ENCODE measurements at places on chromosomes 13 and 19. TPM values are rescaled to one million over a fixed set of nuclear protein-coding genes. Genes with fewer than 3 reads are reported as not detected.

GRCh38 chr13:49246850-49247642 lies 679 bp upstream of the CDADC1 start:
- DNase-seq, result no peak

- DNase-seq, result no peak
Measured at GRCh38 chr13:101258071-101258470, 158.2 kb downstream of the NALCN start.

GRCh38 chr13:99258210-99258860 lies at the start of gene GPR18:
TSS of gene GPR18 (minus strand) at chr13:99258379. CDS start at chr13:99255872, 2,507 bp downstream.
- DNase-seq, result no peak

DNA sequence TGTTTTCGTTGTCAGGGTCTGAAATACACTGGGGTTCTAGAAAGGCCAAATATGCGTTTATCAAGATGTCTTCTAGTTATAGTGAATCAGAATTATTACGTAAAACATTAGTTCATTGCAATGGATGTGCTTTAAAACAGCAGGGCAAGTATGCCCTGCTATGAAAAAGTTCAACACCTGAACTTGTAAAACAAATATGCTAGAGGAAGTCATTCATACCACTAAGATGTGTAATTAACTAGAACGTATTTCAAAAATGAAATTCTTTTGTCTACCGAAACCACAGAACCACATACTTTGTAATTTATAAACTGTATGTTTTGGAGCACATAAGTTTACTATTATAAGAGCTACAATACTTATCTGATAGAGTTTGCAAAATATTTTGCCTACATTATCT lies 266.2 kb downstream of the KCTD12 start:
- no peak for DNase-seq

DNA sequence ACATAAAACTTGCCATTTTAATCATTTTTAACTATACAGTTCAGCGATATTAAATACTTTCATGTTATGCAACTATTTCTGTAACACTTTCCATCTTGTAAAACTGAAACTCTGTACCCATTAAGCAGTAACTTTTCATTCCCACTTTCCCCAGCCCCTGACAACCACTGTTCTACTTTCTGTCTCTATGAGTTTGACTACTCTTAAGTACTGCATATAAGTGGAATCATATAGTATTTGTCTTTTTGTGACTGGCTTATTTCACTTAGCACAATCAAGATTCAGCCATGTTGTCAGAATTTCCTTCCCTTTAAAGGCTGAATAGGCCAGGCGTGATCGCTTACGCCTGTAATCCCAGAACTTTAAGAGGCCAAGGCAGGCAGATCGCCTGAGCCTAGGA lies 56.2 kb downstream of the ARHGAP35 start:
- no peak for DNase-seq

- DNase-seq, result no peak
Measured at GRCh38 chr13:45269204-45269603, 68.4 kb upstream of the KCTD4 start.

DNA sequence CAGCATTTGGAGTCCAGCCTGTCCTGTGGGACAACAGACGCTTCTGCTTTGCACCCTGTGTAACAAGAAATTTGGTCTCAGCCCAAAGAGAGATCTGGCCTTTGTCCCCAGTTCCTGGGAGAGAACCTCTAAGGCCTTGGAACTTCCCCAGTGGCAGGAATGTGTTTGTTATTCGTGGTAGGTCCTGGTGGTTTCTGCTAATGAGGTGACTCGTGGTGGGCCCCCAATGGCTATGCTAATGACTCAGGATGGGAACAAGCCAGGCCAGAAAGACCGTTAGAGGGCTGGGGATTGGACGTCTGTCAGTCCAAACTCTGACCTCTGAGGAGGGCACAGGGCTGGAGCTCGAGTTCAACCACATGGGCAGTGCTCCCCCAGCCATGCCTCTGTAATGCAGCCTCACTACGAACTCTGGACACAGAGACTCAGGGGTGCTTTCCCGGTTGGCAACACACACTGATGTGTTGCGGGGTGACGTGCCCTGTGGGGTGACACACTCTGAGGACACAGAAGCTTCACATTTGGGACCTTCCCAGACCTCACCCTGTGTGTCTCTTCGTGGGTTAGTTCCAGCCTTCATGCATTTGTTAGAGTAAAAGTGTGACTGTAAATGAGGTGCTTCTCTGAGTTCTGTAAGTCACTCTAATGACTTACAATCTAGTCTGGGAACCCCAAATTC lies 38.9 kb downstream of the TEX29 start:
- DNase-seq, result no peak

Gene GARIN5A
- 1.9 TPM for total RNA-seq

GRCh38 chr13:51618626-51619025 lies 34.4 kb downstream of the WDFY2 start:
- DNase-seq, result no peak

Gene OR7C1
- total RNA-seq, result not detected

GRCh38 chr19:55650126-55650557 lies 2.1 kb downstream of the CCDC106 start:
- DNase-seq, result no peak

Gene LYPD3
- 13.3 TPM for total RNA-seq

DNA sequence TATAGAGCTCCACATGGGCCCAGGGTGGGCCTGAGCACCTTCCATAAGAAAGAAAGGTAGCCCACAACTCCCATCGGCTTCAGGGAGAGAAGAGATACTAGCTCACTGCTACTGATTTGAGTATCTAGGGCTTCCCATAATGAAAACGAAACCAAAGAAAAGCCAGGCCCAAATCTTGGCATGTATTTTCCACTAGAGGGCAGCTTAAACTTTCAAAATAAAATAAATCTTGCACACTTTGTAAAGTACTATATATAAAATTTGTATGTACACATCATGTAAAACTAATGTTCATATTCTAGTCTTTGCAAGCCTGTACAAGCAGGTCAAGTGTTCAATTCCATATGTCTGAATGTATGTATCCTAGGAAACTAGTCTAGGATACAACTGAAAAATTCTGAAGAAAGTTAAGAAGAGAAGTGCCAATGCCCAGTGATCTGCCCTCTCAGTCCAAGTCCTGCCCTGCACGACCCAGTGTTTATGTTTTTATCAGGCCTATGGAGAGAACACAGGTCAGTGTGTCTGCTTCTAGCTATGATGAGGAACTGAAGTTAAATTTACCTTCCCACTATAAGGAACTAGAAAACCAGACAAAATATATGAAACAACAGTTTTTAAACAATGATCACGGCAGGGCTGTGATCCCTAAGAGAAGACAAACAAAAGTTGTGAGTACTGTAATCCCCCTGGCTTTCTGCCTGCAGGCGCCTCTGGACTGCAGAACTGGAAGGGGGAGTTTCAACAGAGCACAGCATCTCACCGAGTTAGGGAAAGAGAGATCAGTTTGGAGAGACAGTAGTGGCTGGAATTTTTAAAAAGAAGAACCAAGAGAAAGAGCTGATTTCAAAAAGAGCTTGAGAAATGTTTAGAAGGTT lies 475.7 kb downstream of the UQCRFS1 start:
- DNase-seq, result no peak

Gene ELSPBP1
- not detected for total RNA-seq

Gene ZNF763
- total RNA-seq, result 4.8 TPM

Gene STOML3
- 0.56 TPM for total RNA-seq

DNA sequence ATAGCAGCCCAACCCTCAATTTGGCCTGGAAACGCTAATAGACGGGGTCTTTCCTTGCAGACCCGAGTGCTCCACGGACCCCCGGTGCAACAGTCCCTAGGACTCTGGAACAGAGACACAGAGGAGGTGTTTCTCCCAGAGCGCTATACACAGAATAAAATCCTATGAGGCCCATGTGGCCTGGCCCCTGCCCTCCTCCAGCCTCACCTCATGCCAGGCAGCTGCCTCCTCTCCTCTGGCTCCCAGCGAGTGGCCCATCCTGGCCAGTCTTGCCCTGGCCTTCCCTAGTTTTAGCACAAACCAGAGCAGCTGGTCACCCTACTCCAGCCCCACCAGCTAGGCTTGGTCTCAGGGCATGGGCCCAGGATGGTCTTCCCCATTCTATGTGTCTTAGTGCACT lies 20.3 kb downstream of the POP4 start:
- DNase-seq, result no peak

DNA sequence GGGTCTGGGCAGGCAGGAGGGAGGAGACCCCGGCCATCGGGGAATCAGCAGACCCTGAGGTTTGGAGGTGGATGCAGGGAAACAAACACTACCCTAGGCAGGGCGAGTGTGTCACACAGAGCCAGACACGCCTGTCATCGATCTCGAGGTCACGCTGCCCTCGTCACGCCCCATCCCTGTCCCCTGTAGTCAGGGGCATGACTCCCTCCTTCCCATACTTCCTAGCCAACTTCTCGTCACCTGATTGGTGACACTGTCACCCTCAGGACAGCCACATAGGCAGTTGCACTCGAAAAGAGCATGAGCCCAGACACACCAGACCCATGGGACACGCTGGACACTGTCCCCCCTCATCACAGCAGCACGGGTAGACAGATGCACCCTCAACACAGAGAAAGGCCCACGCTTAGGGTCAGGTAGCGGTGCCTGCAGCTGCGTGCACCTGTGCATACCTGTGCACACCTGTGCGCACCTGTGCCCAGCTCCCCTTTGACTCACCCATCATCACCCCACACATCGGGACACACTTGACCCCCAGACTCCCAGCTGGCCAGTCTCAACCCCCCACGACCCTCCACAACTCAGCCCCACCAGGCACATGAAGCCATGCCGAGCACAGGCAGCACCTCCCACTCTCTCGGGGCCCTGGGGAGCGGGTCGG lies 11.9 kb downstream of the CILP2 start:
- no peak for DNase-seq

- no peak for DNase-seq
Measured at GRCh38 chr13:21673539-21673788, 2.6 kb downstream of the FGF9 start.

DNA sequence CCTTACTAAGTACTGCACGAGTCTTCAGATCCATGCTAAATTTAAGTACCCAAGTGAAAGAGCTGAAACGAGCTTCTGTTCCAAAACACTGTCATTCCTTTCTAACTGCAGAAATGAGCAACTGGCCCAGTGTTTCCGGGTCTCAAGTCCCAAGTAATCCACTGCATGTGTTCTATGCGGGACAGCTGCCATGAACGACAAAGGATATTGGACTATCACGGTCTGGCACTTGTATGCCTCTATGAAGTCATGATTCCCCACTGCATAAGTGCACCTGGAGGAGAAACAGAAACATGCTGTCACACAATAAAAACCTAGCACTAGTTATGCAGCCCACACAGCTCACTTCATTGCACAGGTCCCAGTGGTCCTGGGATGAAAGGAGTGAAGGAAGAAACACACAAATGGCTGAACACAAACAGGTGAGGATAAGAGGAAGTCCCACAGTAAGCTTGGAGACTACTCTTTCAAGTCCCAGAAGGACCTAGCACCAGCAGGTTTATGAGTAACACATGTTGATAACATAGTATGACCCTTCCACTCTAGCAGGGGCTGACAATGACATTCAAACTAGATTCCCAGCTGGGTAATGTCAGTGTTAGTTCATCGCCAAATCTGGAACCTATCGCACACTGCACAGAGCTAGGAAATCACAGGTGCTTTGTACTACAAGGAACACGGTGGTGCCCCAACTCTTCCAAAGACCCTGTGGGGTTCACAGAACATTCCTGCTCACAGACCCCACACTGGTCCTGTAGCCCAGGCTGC lies 11.3 kb downstream of the PCID2 start:
- DNase-seq, result no peak

DNA sequence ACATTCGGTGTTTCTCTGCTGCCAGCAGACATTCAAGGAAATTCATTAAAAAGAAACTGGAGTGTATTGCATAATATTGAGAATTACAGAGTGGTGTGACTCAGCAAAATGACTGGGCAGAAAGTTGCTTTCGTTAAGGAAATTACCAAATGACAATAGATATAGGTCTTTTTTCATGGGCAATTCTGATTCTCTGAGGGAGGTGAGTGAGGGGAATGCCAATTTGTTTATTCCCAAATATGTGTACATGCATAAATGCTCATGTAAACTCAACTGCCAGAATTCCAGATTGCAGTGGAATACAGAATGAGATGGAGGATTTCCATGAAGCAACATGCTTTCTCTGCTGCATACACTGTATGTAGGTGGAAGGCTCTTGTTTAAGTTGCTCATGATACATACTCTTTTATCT lies 1730.1 kb downstream of the SLITRK5 start:
- DNase-seq, result no peak

Gene ICAM4
- total RNA-seq, result 5.3 TPM

DNA sequence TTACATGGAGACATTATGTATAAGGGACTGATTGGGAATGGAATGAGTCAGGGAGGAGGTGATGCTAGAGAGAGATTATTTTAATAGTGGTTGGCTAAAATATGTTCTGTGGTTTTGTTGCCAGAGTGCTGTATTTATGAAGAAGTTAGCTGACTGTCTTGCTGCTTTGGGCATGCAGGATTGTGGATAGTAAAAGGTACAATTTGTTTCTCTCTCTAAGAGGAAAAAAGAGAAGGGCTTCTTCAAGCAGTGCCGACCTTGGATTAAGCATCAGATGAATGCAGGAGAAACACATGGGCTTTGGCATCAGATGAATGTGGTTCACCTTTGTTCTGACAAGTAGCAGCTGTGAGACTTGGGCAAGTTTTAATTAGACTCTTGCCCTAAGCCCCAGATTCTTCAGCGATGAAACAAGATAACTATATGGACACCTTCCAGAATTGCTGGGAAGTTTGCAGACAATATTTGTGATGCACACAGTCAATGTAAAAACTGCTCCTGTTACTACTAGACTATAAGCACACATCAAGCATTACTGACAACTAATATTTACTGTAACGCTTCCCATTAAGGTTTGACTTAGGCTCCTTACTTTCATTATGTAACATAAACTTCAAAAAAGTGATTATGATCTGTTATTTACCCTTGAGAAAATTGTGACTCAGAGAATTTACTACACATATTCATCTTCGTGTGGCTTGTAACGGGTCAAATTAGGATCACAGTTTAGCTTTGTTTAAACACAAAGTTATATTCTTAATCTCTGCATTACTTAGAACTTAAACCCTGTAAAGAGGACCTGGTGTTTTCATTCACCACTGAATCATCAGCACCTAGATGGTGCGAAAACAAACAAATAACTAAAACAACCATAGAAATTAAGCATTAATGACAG lies 824.0 kb downstream of the PCDH9 start:
- DNase-seq, result no peak

Gene CDX2
- total RNA-seq, result 31.8 TPM

DNA sequence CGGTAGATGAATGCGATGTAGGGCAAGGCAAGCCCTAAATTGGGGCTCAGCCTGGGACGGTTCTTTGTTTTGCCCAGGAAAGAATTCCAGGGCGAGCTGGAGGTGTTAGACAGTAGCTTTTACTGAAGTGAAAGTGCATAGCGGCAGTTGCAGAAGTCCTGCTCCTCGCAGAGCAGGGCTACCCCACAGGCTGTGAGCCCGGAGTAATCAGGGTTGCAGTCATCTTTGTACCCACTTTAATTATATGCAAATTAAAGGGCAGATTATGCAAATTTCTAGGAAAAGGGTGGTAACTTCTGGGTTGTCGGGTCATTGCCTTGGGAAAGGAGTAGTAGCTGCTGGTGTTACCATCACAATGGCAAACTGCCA lies 30.5 kb downstream of the VAV1 start:
- DNase-seq, result no peak

Gene POU2F2
- total RNA-seq, result 1.7 TPM

- no peak for DNase-seq
Measured at GRCh38 chr19:49167857-49168409, 10.3 kb downstream of the TRPM4 start.

Gene SPRY2
- total RNA-seq, result 48.7 TPM

Gene PLVAP
- not detected for total RNA-seq
